ENCODE measurements at places on chromosomes 4 and X.

- H3K4me3 ChIP-seq: no peak overlapping the region
- no peak overlapping the region for H3K27ac ChIP-seq
- DNase-seq: no peak
- H3K4me1 ChIP-seq: peaks cover 4% of the 10 kb centered on the region
- H3K36me3 ChIP-seq: peaks cover 34% of the 10 kb centered on the region
Observed at GRCh38 chr4:8207314-8207713, 8.2 kb downstream of the SH3TC1 start.

GRCh38 chr4:95505151-95505550 is 43.6 kb downstream of the UNC5C start:
- H3K4me1 ChIP-seq: no peaks in the 10 kb centered on the region
- H3K4me3 ChIP-seq: no peak overlapping the region
- DNase-seq: no peak

- H3K4me3 ChIP-seq: no peak overlapping the region
- H3K36me3 ChIP-seq: no peaks in the 10 kb centered on the region
- H3K27me3 ChIP-seq: no peaks in the 10 kb centered on the region
- DNase-seq: no peak
- no peak overlapping the region for H3K27ac ChIP-seq
Observed at GRCh38 chrX:121000589-121000988, 15.0 kb upstream of the CT47A1 start.

GRCh38 chr4:107278791-107279483 is 242.8 kb upstream of the DKK2 start:
- no peak for DNase-seq
- no peaks in the 10 kb centered on the region for H3K4me1 ChIP-seq
- no peaks in the 10 kb centered on the region for H3K27me3 ChIP-seq
- no peaks in the 10 kb centered on the region for H3K36me3 ChIP-seq

DNA sequence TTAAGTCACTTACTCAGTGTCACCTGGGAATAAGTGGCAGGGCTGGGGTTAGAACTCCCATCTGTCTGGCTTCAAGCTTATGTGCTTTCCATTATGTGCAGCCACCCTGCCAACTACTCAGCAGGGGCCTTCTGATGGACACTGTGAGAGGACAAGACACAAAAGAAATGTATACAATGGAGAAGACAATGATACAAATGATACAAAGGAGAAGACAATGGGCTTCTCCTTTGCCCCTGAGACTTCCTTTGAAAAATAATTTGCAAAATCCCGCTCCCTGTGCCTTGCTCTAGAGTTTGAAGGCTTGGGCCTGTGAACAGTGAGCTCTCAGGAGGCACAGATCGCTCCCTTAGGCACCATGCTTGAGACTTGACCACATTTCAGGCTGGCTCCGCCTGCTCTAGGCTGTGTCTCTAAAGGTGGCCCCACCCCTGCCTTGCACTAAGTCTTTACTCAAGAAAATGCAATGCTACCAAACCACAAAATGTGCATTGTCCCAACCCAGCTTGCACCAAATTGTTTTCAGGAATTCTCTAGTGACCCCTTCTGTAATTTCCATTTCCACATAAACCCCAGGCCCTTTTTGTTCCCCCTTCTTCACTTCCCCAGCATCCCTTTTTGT is 27.1 kb upstream of the STX18 start:
- no peak for DNase-seq
- H3K4me1 ChIP-seq: no peaks in the 10 kb centered on the region
- no peak overlapping the region for H3K4me3 ChIP-seq
- peaks cover 3% of the 10 kb centered on the region for H3K36me3 ChIP-seq

DNA sequence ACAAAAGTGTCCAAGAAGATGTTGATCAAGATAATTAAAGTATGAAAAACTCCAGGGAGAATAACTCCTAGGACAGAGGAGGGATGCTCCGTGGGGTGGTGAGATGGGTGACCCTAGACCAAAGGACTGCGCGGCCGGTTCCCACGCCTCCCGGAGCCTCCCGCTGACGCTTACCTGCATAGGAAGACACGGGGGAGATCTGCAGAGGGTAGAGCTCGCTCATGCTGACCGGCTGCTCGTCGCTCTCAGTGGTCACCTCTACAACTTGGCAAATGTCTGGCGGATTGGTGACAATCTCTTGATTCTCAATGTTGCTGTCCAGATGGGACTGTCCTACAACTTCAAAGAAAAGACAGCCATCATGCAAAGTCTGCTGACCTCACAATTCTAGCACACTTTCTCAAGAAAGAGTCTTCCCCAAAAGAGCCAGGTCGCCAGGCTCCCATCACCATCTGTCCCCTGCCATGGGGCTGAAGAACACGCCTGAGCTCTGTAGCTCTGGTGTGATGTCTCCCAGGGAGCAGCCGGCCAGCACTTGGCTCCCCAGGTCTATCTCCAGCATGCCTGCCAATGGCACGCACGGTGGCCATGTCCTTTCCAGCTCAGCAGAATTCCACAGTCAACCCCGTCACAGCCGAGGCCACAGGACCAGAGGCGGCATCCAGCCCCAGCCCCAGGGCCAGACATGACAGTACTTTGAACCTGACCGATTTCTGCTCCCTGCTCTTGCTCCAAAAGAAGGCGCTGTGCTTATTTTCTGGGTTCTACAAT is 75.4 kb downstream of the IRF2 start:
- H3K36me3 ChIP-seq: peaks cover 34% of the 10 kb centered on the region
- no peaks in the 10 kb centered on the region for H3K27me3 ChIP-seq
- H3K27ac ChIP-seq: no peak overlapping the region
- no peak for DNase-seq
- H3K4me3 ChIP-seq: no peak overlapping the region

DNA sequence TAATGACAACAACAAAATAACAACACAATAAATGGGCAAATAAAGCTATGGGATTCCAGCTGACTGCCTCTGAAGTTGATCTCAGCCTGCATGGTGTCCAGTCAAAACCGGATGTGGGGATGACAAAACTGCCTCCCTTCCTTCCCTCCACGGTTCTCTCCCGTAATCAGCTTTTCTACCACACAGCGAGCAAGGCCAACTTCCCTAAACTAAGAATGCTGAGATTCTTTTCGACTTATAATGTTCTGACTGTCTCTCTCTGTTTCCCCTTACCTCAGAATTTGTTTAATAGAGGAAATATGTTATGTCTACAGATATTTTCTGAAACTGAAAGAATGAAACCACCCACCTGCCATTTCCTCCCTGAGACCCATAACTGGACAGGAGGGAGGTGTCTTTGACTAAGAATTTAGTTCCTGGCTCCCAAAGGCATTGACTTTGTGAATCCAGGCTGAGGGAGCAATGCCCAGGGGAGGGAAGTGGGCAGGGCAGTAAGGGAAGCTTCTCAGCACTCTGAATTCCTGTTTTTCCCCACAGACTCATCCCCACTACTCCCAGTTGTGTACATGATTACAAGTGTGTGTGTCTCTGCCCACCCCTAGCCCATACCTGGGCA is 1.0 kb upstream of the TLR1 start:
- DNase-seq: peak; percentile 81
- no peak overlapping the region for H3K27ac ChIP-seq
- no peak overlapping the region for H3K4me3 ChIP-seq
- peaks cover 29% of the 10 kb centered on the region for H3K4me1 ChIP-seq

DNA sequence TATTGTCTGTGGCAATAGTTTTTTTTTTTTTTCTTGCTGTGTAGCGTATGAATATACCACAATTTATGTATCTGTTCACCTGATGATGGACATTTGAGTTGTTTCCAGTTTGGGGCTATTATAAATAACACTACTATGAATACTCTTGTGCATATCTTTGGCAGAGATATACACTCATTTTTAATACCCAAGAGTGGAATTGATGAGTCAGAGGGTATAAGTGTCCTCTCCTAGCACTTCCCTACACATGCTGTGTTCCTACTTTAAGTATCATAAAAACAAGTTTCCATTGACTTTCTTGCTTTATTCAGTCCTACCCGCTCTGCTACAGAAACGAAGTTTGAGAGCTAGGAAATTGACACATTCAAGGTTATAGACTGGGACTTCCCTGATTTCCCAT is 39.8 kb downstream of the XIAP start:
- DNase-seq: no peak
- peaks cover 19% of the 10 kb centered on the region for H3K36me3 ChIP-seq
- H3K4me3 ChIP-seq: no peak overlapping the region

GRCh38 chrX:99371976-99372595 is 1038.0 kb downstream of the PCDH19 start:
- DNase-seq: no peak
- no peaks in the 10 kb centered on the region for H3K4me1 ChIP-seq
- no peaks in the 10 kb centered on the region for H3K27me3 ChIP-seq
- no peak overlapping the region for H3K27ac ChIP-seq
- no peak overlapping the region for H3K4me3 ChIP-seq

- no peak overlapping the region for H3K4me3 ChIP-seq
- H3K36me3 ChIP-seq: no peaks in the 10 kb centered on the region
- DNase-seq: no peak
Observed at GRCh38 chr4:126445596-126445995, 1130.8 kb downstream of the FAT4 start.

DNA sequence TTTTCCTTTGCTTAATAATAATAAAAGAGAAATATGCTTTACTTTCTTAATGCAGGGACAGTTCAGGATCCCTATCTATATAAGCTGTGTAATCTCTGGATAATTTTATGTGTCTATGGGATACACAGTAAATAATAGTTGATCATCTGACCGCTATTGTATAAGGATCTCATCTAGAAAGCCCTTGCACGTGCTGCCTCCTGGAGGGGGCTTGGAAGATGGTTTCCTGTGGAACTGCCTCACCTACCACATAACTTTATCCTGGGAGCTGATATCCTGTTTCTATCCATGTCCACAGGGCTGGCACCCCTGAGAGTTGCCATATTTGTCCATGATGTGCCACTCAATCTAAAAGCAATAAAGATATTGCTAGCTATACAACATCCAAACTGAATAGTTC is 139.3 kb upstream of the FRMPD4 start:
- H3K27me3 ChIP-seq: no peaks in the 10 kb centered on the region
- H3K36me3 ChIP-seq: no peaks in the 10 kb centered on the region
- no peak overlapping the region for H3K27ac ChIP-seq
- no peaks in the 10 kb centered on the region for H3K4me1 ChIP-seq

DNA sequence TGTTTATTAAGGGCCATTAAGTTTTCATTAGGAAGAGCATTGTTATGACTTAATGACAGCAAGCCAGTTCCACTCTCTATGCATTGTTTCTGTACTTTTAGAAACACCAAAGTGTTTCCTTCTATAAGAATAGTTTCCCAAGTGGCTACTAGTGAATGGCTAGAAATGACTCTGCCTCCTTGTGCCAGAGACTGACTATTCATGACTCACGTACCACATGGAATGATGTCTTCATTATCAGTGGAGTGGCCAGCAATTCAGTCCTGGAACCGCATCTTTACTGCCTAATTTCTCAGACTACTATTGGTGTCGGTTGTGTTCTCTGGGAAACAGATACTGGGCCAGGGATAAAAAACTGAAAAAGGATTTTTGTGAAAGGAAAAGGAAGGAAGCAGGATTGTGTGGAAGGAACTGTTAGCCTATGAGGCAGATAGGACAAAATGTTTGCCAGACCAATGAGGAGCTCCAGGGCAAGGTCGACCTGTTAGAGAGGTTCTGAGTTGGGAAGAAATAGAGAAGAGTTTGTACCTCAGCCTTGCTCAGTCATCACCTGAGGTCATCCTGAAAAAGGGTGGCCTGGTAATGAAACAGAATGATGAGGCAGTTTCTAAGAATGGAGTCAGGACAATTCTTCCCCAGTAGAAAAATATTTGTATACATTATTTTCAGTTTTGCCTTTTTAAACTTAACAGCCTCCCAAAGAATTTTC is 218.6 kb downstream of the SPCS3 start:
- DNase-seq: no peak
- no peak overlapping the region for H3K4me3 ChIP-seq
- no peaks in the 10 kb centered on the region for H3K4me1 ChIP-seq
- H3K36me3 ChIP-seq: no peaks in the 10 kb centered on the region
- no peak overlapping the region for H3K27ac ChIP-seq

- H3K4me1 ChIP-seq: no peaks in the 10 kb centered on the region
- DNase-seq: no peak
- H3K36me3 ChIP-seq: no peaks in the 10 kb centered on the region
- H3K27me3 ChIP-seq: no peaks in the 10 kb centered on the region
- H3K4me3 ChIP-seq: no peak overlapping the region
Observed at GRCh38 chrX:144042271-144042670, 158.4 kb downstream of the UBE2NL start.

DNA sequence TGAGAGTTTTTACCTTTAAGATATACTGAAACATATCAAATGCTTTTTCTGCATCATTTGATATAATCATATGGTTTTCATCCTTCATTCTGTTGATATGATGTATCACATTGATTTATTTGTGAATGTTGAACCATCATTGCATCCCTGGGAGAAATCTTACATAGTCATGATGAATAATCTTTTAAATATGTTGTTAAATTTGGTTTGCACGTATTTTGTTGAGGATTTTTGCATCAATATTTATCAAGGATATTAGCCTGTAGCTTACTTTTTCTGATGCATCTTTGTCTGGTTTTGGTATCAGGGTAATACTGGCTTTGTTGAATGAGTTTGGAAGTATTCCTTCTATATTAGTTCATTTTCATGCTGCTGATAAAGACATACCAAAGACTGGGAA is 541.4 kb downstream of the TLL1 start:
- H3K36me3 ChIP-seq: no peaks in the 10 kb centered on the region
- no peaks in the 10 kb centered on the region for H3K4me1 ChIP-seq
- H3K27ac ChIP-seq: no peak overlapping the region
- H3K27me3 ChIP-seq: no peaks in the 10 kb centered on the region

GRCh38 chrX:45344594-45344993 is 143.9 kb upstream of the DIPK2B start:
- H3K27ac ChIP-seq: no peak overlapping the region
- H3K4me3 ChIP-seq: no peak overlapping the region
- no peaks in the 10 kb centered on the region for H3K36me3 ChIP-seq
- no peaks in the 10 kb centered on the region for H3K4me1 ChIP-seq
- no peak for DNase-seq

- no peaks in the 10 kb centered on the region for H3K27me3 ChIP-seq
- DNase-seq: no peak
- peaks cover 3% of the 10 kb centered on the region for H3K4me1 ChIP-seq
- H3K36me3 ChIP-seq: no peaks in the 10 kb centered on the region
Observed at GRCh38 chrX:20361081-20361889, 94.6 kb upstream of the RPS6KA3 start.

GRCh38 chr4:39928538-39928937 is 49.2 kb downstream of the PDS5A start:
- no peak overlapping the region for H3K27ac ChIP-seq
- H3K36me3 ChIP-seq: peaks cover 26% of the 10 kb centered on the region
- H3K4me3 ChIP-seq: no peak overlapping the region

DNA sequence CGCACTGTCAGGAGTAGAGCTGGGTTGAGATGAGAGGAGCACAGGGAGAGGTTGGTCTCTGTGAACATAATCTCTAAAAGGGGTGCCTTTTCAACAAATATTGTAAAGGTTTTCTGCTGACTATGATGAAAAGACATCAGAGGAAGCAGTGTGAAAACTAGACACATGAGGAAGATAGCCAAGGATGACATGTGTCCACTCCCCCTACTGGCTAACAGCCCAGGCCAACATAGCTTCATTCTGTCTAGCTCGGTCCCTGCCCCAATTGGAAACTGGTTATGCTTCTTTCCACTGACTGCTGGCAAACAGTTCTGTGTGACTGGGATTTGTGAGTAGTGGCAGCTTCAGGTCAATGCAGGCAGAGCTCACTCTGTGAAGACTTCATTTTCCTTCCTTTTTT is 115.4 kb upstream of the ESX1 start:
- no peaks in the 10 kb centered on the region for H3K27me3 ChIP-seq
- H3K4me3 ChIP-seq: no peak overlapping the region
- no peak for DNase-seq
- no peak overlapping the region for H3K27ac ChIP-seq
- no peaks in the 10 kb centered on the region for H3K36me3 ChIP-seq
- no peaks in the 10 kb centered on the region for H3K4me1 ChIP-seq

All from common myeloid progenitor, CD34-positive (primary cell).